ENCODE measurements at places on chromosomes 16 and 17. TPM values are rescaled to one million over a fixed set of nuclear protein-coding genes. Genes with fewer than 3 reads are reported as not detected.

LRRC37A gene
- total RNA-seq = 1.6 TPM

- peak; percentile 75 for DNase-seq
Observed at GRCh38 chr16:51134876-51135275, 16.2 kb downstream of the SALL1 start.

PPP1R27 gene
- total RNA-seq = not detected

DNA sequence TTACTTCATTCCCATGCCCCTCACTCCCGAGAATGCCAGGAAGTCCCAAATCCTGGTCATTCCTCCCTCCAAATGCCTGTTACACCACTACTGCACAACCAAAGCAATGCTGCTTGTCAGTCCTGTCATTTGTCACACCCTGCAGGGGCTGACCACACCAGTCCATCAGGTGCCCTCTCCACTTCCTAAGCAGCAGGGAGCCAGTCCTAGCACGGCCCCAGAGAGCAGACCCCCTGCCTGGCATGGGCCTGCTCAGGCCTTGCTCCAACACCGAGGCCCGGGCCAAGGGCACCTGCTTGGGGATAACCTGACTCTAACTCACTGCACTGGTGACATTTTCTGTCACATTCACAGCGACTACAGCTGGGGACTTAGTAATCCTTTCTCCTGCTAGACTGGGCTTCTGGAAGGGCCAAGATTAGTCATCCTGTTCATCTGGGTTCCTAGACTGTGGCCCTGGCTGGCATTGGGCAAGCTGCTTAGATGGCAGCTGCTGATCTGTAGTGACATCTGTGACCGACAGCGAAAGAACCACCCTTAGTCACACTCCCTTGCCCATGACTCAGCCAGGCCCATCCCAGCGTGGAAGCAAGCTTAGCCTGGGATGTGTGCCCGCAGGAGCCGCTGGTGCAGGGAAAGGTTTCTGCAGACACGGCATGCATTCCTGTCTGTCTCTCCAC lies 5.4 kb downstream of the ALYREF start:
- DNase-seq = no peak

DNA sequence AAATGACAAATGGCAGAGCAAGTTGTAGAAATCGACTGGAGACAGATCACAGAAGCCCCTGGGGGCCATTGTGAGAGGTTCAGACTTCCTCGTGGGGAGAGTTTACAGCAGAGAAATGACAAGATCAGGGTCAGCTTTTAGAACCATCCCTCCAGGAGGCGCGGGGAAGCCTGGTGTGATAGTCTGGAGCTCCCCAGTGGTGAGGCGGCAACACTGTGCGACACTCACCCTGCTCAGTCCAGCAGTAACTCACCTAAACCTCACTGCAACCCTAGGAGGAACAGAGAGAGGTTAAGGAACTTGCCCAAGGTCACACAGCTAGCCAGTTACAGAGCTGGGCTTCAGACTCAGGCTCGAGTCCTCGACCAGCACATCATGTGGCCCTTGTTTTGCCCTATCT lies 123.4 kb upstream of the IRX3 start:
- no peak for DNase-seq

DNA sequence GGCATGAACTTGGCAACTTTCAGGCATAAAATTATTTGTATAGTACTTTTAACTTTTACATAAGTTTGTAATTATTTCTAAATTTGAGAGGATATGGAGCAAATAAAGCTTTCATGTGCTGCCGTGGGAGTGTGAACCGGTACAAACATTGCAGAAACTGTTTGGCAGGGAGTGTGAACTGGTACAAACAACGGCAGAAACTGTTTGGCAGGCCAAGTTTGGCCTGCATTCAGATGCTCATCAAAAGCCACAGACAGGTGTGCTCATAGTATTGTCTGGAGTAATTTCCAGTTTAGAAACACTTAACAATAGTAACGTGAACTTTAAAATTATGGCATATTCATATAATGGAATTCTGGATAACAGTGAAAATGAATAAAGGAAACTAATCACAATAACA lies 73.8 kb upstream of the ATP2A3 start:
- no peak for DNase-seq

- DNase-seq = no peak
Observed at GRCh38 chr16:51553314-51553713, 402.2 kb upstream of the SALL1 start.
